ENCODE measurements at places on chromosomes 4 and X.

DNA sequence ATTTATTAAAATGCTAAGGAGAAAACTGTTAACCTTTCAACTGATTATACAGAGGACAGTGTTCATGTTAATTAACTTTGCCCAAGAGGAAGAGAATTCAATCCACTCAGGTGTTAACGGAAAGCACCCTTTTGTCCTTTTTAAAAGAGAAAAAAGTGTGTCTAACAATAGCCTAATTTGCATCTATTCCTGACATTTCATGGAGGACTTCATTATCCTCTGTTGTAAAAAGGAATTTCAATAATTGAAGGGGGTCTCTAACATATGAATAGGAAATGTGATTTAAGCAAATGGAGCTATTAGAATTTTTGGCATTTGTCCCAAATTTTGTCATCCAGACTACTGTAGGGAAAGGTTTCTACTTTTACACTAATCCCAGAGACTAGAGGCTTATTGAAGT lies 44.6 kb upstream of the GC start:
- DNase-seq, result no peak

- DNase-seq, result no peak
These were observed 2.5 kb downstream of the P2RY8 start for GRCh38 chrX:1534301-1535168.

- DNase-seq, result no peak
These were observed 4.1 kb downstream of the SLIT2 start for GRCh38 chr4:20255823-20256222.

DNA sequence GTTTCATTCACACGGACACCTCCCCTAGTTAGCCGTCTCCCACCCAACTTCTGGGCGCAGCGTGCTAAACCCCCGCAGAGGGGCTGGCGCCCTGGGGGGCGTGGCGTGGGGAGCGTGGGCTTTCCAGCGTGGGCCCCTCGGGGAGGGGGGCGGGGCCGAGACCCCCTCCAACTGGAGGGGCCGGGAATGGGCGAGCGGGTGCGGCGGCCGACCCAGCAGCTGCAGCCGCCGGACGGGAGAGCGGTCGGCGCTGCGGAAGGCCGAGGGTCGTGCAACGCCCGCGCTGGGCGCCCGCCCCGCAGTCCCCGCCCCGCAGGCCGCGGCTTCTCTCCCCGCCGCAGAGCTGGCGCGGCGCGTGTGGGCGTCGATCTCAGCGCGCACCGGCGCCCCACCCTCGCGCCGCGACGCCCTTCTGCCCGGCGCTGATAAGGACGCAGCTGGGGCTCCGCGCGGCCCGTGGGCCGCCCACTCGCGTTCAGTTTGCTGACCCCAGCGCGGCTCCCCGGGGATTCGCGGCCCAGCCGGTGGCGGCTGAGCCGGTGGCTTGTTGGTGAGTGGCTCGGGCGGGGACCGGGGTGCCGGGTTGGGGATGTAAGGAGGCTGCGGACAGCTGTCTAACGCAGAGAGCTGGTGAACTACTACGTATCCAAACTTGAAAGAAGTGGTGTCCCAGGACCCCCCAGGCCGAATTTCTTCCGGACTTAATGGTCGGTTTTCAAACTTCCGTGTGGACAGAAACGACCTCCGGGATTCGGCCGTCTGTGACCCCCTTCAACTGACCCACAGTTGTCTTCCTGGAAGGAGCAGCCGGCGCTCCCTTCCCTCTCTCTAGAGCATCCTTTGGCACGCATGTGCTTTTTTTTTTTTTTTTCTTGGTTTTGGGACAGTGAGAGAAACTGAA lies 1.5 kb downstream of the FHDC1 start:
- no peak for DNase-seq

DNA sequence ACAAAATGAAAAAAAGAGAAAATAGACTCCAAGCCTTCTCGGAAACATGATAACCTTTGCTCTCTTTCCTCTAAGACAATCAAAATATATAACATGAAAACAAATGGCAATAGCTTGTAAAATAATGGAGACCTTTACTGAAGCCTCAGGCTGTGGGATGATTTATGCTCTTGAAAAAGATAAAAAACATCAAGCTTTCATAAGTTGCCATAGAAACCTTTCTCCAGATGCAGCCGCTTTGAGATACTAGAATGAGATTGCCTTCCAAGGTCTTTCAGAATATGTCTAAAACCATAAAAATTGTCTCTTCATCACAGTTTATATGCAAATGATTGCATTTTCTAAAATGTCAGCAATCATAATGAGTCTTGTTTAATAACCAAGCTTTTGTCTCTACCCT lies 31.6 kb downstream of the MAOB start:
- DNase-seq, result no peak

GRCh38 chr4:7020290-7020689 lies 22.9 kb upstream of the TADA2B start:
- no peak for DNase-seq

DNA sequence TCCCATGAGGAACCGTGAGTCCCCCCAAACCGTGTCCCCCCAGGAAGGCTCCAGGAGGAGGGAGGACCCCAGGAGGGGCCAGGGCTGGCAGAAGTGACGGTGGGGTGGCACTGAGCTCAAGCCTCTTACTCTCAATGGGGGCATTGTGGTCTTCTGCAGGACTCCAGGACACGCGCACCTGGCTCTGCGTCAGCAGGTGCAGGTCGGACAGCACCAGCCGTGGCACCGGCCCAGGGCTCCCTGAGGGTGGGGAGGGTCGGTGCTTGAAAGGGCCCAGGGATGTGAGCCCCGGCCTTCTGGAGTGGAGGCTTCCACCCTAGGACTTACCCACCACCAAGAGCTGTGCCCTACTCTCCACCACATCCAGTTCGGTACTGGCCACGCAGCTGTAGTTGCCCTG lies 18.3 kb downstream of the L1CAM start:
- no peak for DNase-seq

- no peak for DNase-seq
These were observed 23.5 kb upstream of the SPANXN4 start for GRCh38 chrX:143002206-143002605.

- DNase-seq, result no peak
These were observed 172.9 kb upstream of the GYPA start for GRCh38 chr4:144313370-144313769.

GRCh38 chrX:40844471-40844870 lies 109.1 kb upstream of the MED14 start:
- no peak for DNase-seq

DNA sequence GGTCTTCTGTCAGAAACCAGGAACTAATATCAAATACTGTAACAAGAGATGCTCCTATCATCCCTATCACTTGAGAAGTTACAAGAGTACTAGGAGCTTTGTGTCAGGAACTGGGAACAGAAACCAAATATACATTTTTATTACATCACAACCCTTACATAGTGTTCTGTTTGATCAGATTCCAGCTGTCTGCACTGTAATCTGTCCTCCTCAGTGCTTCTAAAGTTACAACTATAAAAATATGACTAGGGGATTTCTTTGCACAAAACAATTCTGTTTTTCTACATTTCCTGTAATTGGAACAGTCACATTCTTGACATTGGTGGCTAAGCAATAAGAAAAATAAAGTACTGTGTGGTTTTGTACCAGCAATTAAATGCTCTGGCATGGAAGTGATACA lies 686.0 kb downstream of the PDHA2 start:
- DNase-seq, result no peak

GRCh38 chr4:66182636-66183035 lies 512.3 kb upstream of the EPHA5 start:
- DNase-seq, result no peak

- DNase-seq, result no peak
These were observed 3.1 kb downstream of the SYAP1 start for GRCh38 chrX:16722481-16722880.

GRCh38 chr4:130545171-130545570 lies 1449.2 kb downstream of the C4orf33 start:
- no peak for DNase-seq

DNA sequence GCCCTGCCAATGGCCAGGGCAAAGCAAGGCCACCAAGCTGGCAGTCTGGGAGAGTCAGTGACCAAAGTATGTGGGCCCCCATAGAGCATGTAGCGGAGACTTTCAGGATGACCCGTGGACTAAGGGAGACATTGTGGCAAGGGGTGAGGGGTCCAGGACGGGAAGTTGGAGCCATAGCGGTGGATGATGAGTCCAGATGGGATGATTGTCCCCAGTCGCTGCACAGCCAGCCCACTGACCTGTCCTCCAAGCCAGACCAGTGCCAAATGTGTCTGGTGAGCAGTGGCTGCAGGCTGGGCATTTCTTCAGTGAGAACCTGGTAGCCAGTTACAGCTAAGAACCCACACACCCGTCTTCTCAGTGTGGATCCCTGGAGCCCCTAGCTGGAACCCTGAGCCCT lies 34.3 kb downstream of the ZNF185 start:
- no peak for DNase-seq

DNA sequence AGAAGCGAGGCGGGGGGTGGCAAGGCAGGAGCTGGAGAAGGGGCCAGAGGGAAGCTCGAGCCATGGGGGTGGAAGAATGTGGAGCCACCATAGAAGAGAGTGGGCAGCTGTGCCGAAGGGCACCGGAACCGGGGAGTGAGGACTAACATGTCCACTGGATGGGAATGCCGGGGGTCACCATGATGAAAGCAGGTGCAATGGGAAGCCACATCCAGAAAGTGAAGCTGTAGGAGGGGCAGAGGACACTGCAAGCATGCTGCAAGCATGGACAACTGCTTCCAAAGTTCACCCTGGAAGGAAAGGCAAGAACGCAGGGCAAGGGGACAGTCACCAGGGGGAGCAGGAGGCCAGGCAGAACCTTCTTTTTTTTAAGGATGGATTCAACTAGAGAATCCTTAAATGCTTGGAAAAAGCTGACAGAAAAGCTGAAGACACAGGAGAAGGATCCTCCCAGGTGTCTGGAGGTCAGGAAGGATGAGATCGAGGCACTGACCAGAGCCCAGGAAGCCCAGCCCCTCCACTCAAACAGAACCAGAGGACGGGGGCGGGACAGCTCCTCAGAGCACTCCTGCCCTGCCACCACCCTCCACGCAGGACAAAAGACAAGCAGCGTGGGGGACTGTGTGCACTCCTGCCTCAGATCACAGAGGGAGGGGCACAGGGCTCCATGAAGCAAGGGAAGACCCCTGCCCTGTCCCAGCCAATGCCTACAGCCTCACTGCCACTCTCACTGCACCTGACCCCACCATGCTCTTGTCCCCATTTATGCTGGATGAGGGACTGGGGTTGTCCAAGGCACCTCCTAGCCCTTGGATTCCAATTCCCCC lies 169.2 kb downstream of the AFAP1 start:
- no peak for DNase-seq

- no peak for DNase-seq
These were observed 70.1 kb downstream of the INPP4B start for GRCh38 chr4:142776026-142776425.

DNA sequence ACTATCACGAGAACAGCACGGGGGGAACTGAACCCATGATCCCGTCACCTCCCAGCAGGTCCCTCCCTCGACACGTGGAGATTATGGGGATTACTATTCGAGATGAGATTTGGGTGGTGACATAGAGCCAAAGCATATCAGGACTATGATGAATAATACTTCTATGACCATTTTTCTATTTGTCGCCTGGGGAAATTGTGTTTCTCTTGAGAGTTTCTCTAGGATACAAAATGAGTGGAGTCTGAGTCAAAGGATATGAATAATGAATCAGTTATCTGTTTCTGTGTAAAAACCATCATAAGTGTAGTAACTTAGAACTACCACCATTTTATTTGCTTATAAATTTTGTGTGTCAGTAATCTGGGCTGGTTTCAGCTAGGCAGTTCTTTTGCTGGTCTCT lies 533.0 kb upstream of the ARX start:
- DNase-seq, result no peak

- peak; percentile 54 for DNase-seq
These were observed 150.9 kb downstream of the SPRY1 start for GRCh38 chr4:123547216-123548165.

DNA sequence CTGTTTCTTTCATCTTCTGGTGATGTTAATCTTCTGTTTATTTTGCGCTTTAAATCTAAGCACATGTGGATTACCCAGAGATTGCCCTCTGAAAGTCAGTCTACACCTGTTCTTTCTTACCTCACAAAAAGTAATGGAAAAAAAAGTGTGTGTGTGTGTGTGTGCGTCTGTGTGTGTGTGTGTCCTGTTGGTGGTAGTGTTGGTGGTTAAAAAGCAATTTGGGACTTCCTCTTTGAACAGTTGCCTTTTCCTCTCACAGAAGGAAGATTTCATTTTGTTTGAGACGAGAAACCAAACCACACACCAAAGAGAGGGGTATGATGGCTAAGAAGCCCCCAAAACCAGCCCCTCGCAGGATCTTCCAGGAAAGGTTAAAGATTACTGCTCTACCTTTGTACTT lies at the start of gene STAP1:
Gene STAP1, plus strand, starts transcription at position 235 of the 400 bp plus-strand sequence. Its CDS starts 83 bp downstream, at position 318.
- no peak for DNase-seq

- no peak for DNase-seq
These were observed 1.9 kb downstream of the ENPP6 start for GRCh38 chr4:184215709-184216328.

DNA sequence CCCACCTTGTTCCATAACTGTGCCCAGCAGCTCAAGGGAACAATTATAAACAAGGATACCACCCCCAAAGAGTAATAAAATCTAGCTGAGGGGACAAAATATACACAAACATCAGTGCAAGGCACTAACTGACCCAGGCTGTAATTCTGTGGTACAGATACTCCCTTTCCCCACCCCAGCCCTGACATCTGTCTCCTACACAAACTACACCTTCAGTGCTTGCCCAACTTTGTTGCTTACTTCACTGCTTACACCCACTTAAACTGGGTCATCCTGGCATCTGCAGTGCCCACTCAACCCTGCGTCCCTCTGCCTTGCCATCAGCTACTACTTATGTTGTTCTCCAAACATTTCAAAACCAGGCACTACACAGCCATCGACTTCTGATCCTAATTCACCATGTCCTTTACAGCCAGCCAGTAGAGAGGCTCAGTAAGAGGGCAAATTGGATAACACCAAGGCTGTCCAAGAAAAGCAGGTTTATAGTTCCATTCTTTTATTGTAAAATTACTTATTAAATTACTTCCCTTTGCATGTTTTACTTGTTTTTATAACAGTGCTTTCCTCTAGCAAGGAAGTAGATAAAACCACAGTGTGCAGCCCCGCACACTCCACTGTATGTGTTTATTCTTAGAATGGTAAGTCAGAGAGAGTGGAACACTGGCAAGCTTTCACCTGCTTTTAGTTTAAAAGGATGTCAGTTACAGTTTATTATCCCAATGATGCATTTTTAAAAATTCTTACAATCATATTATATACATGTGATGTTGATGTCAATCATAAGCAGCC lies 149.6 kb downstream of the INPP4B start:
- no peak for DNase-seq

GRCh38 chr4:158371158-158371557 lies 150.5 kb upstream of the RXFP1 start:
- DNase-seq, result no peak

- no peak for DNase-seq
These were observed 51.7 kb downstream of the PIR start for GRCh38 chrX:15441464-15441863.

DNA sequence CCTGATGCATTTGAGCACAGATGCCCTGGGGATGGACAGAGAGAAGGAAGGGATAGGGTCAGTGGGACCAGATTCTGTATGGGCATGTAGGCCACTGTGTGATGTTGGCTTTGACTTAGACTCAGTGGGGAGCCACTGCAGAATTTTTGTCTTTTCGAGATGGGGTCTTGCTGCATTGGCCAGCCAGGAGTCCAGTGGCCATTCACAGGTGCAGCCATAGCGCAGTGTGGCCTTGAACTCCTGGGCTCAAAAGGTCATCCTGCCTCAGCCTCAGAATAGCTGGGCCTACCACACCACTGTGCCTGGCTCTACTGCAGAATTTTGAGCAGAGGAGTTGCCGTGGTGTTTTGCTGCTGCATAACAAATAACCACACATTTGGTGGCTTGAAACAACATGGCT lies 22.8 kb downstream of the TBC1D14 start:
- no peak for DNase-seq

- DNase-seq, result no peak
These were observed 31.5 kb upstream of the DIPK2B start for GRCh38 chrX:45232139-45232538.

- DNase-seq, result peak; percentile 19
These were observed 14.4 kb upstream of the CENPU start for GRCh38 chr4:184748251-184748652.
